Cortex of kidney (tissue), 1 donor: ENCODE measurements at places on chromosomes 4 and X.

DNA sequence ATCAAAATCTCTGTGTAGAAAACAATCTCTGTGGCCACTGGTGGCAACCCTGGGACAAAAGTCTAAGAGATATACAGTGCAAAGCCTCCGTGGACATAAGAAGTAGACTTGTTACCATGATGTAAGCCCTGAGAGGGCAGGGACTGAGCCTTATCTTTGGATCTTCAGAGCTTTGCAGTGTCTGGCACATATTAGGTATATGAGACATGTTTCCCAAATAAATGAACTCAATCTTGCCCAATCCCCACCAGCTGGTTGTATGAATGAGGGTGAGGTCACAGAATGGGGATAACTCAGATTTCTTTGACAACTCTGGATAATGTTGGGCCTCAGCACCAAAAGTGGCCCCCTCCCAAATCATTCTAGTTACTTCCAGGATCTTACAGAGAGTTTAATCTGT lies 511.4 kb upstream of the DIPK2B start:
- DNase-seq: no peak

- no peak for DNase-seq
Observed at GRCh38 chr4:41423117-41423516, 114.8 kb upstream of the LIMCH1 start.

- DNase-seq: no peak
Observed at GRCh38 chrX:150845091-150845490, 53.4 kb downstream of the CD99L2 start.

GRCh38 chrX:78307665-78308064 lies 19.7 kb downstream of the CYSLTR1 start:
- DNase-seq: no peak

GRCh38 chr4:166034965-166035364 lies 161.9 kb downstream of the TLL1 start:
- DNase-seq: no peak

DNA sequence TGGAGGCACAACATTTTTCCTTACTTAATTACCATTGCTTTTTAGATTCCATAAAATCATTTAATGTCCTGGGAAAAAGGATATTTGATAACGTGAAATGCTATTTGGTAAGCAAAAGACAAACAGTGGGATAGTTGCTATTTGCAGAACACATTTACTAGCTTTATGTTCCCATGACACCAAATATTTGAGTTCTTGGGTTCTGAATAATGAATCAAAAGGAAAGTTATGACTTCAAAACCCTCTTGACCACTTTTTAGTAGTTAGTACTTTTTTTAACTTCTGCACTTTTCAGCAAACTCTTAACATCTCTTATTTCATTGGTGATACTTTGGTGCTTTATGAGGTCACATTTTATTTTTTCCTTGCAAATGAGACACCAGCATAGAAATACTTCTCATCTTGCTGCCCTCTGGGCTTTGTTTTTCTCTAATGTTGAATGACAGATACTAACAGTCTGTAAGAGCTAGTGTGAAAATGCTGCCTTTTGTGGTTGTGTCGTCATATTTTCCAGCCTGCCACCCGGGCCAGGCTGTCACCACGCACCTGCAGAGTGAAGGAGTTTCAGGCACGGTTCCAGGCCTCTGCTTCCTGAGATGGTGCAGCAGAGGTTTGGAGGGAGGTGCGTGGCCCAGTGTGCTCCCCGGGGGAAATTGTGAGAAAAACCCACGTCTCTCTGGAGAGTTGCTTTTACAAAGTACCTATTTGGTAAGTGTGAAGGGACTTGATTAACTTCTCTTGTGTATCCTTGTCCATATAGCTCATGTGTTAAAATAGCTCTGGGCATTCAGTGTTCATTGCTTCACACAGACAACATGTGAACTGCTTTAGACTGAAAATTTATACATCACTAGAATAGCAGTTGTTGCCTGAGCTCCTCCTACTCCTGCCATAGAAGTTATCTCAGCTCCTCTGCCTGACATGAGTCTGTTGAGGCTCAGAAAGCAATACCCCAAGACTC lies 34.7 kb downstream of the MSL3 start:
- DNase-seq: no peak

DNA sequence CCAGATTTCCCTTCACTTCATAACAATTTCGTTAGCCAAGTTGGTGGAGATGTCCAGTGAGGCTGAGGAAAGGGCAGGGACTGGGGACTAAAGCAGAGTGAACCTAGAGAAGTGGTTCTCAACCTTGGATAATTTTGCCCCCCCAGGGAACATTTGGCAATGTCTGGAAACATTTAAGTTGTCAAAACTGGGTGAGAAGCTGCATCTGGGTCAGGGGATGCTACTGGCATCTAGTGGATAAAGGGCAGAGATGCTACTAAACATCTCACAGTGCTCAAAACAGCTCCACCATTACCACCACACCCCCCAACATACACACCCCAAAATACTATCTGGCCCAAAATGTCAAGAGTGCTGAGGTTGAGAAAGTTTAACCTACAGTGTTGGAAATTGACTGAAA lies 32.0 kb upstream of the FGF16 start:
- no peak for DNase-seq

DNA sequence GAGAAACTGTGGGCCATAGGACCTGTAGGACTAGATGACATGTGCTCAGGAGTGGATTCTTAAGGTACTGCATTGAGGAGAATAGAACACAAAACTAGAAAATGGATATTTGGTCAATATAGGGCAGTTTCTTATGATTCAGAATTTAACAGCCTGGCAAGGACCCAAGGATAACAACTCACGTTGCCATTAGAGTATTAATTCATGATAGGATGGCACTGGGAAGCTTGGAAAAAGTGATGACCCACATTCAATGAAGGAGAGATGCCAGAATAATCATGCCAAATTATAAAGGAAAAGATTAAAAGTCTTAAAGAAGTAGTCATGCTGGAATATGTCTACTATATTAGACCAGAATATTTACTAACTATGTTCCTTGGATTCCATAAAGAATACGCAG lies 594.5 kb downstream of the ANKRD50 start:
- DNase-seq: no peak

GRCh38 chrX:28127662-28128061 lies 146.4 kb upstream of the DCAF8L1 start:
- no peak for DNase-seq

DNA sequence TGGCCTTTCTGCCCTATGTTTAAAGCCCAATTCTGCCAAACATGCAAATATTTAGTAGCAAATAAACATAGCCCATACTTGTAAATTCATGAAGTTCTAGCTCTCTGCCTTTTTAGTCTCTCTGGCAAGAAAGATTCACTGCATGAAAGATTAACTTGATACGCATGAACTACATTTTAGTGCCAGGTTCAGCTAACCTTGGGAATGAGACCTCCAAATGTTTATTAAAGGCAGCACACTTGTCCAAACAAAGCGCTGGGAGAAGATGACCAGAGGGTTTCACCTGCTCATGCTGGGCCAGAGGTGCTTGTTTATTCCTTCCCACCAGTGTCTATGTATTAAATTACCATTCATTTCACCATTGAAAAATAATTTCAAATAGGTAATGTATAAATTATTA lies 44.5 kb upstream of the IL1RAPL1 start:
- DNase-seq: no peak

DNA sequence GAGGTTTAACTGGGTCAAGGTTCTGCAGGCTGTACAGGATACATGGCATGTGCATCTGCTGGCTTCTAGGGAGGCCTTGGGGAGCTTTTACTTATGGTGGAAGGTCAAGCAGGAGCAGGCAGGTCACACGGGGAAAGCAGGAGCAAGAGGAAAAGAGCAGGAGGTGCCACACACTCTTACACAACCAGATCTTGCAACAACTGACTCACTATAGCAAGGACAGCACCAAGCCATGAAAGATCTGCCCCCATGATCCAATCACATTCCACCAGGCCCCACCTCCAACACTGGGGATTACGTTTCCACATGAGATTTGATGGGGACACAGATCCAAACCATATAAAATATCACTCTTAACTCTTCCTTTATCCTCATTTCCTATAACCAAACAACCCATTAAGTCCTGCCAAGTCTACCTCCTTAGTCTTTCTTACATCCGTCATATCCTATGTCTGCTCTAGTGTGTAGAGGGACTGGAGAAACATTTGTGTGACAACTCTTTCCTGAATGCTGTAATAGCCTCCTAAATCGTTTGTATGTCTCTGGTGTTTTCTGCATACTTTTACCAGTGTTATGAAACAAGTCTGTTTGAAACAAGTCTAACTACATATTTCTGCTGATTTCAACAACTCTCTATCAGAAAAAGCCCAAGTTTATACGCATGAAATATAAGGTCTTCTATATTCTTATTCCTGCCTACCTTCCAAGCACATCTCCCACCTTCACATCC lies 8.3 kb upstream of the RAP2C start:
- DNase-seq: no peak

- no peak for DNase-seq
Observed at GRCh38 chr4:187576751-187577150, 418.8 kb upstream of the ZFP42 start.

DNA sequence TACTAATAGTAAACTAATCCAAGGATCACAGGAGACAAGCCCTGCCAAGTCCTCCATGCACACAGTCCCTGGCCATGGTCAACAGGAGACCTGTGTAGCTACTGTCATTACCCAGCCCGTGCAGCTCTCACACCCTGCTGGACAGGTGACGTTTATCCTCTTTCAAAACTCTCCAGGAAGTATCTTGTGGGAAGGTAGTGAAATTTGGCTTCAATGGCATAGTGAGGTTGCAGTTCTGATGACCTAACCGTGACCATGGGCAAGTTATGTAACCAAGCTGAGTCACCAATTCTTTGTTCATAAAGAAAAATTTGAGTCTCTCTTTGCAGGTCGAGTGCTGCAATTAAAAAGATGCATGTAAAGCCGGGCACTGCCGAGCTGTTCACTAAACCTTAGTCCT lies 11.3 kb upstream of the SLC2A9 start:
- DNase-seq: no peak

DNA sequence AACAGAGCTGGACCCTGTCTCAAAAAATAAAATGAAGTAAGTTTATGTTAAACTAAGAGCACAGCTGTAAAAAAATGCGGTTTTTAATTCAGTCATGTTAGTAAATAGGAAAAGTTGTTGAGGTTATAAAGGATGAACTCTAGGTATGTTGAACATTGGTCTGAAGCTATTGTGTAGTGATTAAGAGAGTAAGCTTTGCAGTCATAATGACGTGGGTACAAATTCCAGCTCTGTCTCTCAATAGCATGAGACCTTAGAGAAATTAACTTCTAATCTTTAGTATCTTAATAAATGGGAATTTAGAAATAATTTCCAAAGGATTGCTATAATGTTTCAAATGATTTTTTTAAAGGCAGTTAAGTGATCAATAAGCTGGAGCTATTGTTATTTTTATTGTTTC lies 2.9 kb upstream of the YTHDC1 start:
- DNase-seq: no peak

GRCh38 chr4:20878806-20879205 lies 178.5 kb downstream of the PACRGL start:
- DNase-seq: no peak

DNA sequence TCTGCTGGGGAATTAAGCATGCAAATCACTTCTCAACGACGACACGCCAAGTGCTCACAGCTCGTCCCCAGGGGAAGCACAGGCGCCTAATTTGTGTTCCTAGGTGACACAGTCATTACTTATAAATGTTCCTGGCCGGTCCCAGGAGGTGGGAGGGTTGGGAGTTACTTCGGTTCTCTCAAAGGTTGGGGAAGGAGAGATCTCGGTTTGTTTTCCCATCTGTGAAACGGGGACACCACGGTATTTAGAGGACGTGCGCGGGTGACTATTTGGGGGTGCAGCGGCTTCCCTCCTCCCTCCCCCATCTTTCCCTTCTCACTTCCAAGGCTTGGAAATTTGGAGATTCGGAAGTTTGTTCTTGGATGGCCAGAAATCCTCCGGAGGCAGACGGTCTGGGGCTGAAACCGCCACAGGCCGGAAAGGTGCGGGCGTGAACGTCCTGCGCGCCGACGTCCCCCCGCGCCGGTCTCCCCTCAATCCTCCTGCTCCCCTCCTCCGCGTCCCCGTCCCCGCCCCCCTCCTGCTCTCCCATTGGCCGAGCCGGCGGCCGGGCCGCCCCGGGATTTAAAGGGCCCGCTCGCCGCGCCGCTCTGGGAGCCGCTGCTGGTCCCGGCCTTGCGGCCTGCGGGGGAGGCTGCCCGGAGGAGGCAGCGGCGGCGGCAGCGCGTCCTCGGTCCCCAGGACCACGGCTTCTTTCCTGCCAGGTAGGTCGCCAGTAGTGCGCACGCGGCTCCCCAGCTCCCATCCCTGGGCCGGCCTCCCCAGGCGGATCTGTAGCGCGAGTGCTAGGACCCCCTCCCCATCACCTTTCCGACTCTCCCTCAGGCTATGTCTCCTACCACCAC lies at the start of gene PORCN:
PORCN (plus strand) TSS at position 593 of the 845 bp plus-strand sequence. CDS start 829 bp downstream, outside the sequence.
- DNase-seq: no peak

DNA sequence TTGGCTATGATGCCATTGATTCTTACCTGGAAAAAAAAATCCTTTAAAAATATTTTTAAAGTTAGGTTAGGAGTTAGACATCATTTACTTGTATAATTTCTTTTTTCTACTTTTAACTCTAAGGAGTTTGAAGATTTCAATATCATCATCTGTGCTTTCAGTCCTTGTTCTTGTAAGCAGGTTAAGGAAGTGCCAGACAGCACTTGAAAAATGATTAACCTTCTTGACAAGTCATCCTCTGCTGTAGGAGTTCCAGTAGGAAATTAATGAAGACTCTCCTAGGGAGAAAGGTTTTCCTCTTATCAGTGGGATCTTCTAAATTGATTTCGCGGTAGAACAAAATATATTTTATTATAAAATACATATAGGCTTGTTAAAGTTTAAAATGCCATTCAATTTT lies 29.1 kb upstream of the ANAPC4 start:
- no peak for DNase-seq

- no peak for DNase-seq
Observed at GRCh38 chr4:57854748-57855147, 744.6 kb upstream of the IGFBP7 start.

DNA sequence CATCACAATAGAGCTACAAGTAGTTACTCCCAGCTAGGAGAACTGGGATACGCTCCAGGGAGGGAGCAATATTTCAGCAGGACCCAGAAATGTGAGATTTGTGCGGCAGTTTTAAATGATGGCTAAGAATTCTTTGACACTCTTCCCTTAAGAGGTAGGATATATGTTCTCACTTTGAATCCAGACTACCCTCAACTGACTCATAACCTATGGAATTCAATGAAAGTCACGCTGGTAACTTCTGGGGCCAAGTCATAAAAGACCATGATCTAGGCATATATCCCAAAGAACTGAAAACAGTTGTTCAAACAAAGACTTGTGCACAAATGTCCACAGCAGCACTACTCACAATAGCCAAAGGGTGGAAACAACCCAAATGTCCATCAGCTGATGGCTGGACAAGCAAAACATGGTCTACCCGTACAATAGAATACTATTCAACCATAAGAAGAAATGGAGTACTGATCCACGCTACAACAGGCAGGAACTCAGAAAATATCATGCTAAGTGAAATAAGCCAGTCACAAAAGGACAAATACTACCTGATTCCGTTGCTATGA lies 10.5 kb downstream of the CD99L2 start:
- no peak for DNase-seq

- DNase-seq: no peak
Observed at GRCh38 chrX:31421441-31421840, 349.6 kb upstream of the FTHL17 start.

GRCh38 chrX:52420824-52421443 lies 52.1 kb downstream of the XAGE2 start:
- no peak for DNase-seq
